Activated CD4-positive, alpha-beta T cell treated with anti-CD3 and anti-CD28 coated beads, Interleukin-2, amount 10 ng/mL, durations not matched to agents 24 days and 14 days (primary cell): ENCODE measurements at places on chromosomes 6 and 20.

DNA sequence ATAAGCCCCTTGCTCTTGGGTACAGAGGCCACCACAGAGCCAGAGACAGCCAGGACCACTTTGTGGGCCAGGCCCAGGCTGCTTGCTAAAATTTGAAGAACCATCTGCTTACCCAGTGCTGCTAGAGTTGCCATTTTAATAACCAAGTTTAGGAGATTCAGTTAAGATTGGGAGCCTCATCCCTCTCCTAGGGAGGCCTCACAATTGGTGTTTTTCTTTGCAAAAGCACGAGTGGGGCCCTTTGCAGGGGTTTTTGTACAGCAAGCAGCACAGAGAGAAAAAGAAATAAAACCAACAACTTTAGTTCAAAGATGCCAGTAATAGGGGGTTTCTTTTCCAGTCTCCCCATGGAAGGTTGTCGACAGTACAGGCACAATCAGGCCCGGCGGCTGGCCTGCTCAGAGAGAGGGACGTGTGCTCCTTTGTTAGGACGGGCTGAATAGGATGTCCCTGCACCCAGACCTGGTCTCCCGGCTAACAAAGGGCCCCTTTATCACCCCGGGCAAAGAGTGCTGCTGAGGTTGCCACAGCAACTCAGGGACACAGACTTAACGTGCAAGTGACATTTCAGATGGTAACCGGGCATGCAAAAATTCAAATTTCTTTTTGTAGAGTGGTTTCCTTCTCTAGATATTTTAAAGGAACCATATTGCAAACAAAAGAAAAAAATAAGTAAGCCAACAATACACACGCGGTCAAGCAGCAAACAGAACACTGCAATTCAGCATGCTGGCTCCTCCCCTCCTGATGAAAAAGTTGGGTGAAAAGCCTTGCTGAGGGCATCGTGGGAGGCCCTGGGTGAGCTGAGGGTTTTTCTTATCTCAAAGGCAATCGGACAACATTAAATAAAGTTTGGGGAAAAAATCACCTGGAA lies 10.5 kb upstream of the TOX2 start:
- no peak for DNase-seq

DNA sequence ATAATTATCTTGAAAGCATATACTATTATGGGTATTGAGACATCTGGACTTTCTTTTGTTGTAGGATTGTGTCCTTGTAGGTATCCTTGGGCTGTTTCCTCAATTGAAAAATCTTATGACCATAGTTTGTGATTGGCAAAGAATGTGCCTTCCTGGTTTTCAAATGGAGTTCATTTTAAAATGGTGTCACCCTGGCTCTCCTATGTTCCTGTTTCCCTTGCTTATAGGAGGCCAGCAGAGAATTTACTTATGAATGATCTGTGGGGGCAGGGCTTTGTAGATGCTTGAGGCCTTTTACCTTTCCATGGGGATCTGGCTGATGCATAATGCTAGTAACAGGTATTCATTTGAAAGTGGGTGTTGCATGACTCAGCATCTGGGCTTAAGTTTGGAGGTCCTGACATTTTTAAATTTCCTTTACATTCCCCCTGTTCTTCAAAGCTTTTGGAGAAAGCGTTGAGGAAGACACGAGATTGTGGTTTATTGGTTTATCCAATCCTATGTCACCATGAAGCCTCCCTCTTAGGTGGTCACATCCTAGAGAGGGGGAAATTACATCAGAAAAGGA lies 135.0 kb upstream of the PROKR2 start:
- no peak for DNase-seq

DNA sequence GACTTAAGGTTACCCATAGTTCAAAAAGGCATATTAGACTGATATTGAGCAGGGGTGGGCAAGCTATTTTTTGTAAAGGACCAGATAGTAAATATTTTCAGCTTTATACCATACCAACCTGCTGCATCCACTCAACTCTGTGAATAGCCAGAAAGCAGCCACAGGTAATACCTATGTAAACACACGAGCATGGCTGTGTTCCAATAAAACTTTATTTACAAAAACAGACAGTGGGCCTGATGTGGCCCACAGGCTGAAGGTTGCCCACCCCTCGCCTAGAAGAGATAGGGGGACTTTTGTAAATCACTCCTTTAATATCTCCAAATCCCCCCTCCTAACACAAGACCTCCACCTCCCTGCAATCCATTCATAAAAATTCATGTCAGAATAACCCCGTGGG lies 64.4 kb downstream of the PSMG4 start:
- DNase-seq: no peak

DNA sequence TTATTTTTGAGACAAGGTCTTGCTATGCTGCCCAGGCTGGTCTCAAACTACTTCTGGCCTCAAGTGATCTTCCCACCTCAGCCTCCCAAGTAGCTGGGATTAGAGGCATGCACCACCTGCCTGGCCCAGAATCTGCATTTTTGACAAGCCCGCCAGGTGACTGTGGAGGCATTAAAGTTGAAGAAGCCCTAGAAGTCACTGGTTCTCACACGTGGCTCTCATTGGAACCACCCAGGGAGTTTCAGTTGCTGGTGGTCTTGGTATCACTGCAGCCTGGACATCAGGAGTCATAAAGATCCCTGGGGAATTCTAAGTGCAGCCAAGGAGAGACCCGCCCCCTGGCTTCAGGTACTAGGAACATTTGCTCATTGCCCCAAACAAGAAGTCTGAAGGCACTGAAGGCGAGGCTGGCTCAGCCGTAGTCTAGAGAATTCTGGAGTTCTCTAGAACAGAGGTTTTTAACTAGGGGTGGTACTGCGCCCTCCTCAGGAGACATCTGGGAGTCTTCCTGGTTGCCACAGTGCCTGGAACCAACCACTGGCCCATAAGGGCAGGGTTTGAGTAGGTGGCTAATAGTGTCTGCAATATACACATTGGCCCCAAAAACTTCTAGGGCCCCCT lies 182.8 kb downstream of the ZMYND8 start:
- no peak for DNase-seq

DNA sequence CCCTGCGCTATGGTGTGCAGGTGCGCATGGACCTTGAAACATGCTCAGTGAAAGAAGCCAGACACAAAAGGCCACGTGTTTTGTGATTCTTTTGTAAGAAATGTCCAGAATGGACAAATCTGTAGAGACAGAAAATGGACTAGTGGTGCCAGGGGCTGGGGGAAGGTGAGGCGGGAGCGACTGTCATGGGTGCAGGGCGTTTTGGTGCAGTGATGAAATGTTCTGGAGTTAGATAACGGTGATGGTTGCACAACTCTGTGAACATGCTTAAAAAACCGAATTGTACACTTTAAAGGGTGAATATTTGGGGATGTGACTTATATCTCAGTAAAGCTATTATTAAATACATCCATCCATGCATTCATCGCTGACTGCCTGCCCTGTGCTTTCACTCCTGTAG lies 31.7 kb upstream of the NTSR1 start:
- DNase-seq: no peak

DNA sequence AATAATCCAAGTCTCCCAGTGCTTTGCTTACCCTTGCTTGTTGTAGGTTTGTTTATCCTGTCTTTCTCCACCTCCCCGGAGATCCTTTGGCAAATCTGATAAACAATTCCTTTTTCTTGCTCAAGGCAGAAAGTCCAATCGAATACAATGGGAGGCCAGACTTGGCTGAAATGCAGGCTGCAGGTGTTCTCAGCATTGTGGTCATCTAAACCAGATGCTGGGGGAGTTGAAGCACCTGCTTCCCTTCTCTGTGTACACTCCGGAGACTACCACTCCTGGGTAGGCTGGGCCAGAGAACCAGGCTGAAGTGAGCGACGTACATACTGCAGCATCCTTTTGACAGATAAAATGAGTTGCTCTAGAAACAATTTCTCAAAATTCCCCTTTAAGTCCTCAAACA lies 82.6 kb upstream of the PREP start:
- no peak for DNase-seq

DNA sequence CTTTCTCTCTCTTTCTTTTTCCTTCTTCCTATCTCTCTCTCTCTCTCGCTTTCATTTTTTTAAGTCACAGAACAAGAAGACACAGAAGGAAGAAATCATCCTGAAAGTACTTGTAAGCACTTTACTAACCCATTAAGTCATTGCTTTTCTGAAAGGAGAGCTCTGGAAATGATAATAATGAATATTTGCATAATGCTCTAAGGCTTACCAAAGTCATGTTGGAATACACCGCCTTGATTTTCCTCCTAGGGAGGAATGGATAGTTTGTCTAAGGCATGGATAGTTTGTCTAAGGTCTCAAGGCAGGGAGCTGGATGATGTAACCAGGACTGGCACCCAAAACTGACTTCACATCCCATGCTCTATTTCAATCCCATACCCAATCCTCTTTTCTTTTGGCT lies 12.9 kb upstream of the CTCFL start:
- no peak for DNase-seq

GRCh38 chr20:8527998-8528723 lies 396.1 kb downstream of the PLCB1 start:
- no peak for DNase-seq

GRCh38 chr6:41079080-41079479 lies 6.3 kb downstream of the NFYA start:
- no peak for DNase-seq

- no peak for DNase-seq
Measured at GRCh38 chr6:11412616-11413015, 124.9 kb upstream of the TMEM170B start.

DNA sequence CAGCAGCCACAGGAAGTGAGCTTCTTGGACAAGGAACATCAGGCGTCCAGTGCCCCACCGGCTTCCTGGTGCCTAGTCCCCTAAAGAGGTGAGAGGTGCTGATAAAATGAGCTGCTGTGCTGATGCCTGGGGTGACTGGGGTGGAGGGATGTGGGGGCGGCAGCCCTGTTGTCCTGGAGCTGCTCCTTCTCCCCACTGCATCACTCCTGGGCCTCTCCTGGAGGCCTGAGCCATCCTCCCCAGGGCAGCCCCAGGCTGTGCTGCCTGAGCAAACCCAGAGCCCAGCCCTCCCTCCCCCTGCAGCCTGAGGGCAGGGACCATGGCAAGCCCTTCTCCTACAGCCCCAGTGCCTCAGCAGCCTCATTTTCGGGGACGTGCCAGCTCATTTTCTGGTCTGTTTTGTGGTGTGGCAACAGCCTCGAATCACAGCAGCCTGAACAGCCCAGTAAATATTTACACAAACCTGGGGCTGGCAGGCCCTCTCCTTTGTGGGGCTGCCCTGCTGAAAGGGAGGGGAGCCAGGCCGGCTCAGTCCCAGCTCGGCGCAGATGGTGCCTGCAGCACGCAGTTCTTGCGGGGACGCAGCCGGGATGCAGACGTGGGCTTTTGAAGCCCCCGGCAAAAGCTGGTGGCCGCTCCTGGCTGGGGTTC lies 259.9 kb downstream of the DLL1 start:
- no peak for DNase-seq

GRCh38 chr6:3581469-3581868 lies 124.6 kb upstream of the SLC22A23 start:
- peak; percentile 20 for DNase-seq

DNA sequence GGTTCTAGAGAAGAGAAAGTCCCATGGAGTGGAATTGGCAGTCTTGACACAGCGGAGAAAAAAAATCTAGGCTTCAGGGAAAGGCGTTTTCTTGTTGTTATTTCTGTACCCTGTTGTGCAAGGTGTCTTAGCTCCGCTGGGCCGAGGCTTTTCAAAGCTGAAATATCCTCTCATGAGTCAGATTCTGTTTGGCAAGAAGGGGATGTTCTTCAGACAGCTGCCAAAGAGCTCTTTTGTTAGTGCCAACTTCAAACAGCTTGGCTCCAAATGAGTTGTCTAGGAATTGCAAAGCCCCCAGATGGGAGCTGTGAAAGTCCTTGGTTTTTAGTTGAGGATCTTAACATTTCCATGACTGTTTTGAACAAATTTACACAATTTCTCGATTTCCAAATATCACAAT lies 45.6 kb downstream of the LRRN4 start:
- no peak for DNase-seq

GRCh38 chr20:11372876-11373790 lies 544.6 kb upstream of the BTBD3 start:
- DNase-seq: no peak

DNA sequence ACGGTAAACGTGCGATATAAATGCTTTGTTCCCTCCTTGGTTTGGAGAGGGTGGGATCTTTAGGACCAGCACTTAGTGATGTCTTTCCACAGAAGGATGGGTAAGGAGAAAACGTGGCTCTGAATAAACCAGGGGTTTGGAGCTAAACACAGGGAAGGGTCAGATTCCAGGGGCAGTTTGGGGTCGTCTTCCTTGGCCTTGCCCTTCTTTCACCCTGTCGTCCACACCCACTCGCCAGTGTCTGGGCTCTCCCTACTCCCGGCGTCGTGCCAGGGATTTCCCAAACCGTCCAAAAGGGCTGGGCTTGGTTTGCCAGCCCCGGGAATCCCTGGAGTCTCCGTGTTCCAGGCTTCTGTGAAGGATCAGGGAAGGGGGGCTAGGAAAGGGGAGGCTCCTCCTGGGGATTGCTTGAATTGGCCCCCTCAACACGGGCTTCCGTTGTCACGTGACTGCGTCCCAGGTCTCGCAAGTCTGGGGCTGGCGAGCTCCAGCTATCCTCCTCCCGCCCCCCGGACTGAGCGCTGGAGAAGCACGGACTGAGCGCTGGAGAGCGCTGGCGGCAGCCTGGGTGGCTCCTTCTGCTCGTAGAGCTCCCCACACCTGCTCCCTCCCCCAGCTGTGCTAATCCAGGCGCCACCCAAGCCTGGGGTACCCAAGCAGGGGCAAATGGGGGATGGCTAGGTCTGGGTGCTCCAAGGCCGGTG lies 9.4 kb upstream of the ARMC12 start:
- no peak for DNase-seq

DNA sequence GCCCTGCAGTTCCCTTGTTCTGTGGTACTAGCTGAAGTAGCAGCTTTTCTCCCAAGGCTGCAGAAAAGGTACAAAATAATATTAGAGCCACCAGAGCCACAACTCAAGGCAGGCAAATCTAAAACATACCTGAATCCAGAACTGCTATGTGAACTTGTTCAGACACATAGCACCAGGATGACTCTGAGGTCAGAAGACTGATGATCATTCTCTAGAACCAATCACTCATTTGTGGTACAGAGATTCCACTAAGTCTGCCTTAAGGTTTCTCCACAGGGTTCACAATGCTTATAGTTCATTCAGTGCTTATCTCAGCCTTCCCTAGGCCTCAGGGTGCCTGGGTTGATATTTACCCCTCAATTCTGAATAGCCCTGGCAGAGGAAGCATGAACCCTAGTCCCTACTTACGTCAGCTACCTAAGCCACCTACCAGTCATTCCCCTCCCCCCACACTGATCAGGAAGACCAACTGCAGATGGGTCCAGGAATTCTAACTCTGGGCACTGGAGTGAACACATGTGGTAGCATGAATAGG lies 140.9 kb upstream of the MOCS1 start:
- no peak for DNase-seq

GRCh38 chr6:155434829-155435423 lies 20.7 kb downstream of the NOX3 start:
- DNase-seq: no peak

DNA sequence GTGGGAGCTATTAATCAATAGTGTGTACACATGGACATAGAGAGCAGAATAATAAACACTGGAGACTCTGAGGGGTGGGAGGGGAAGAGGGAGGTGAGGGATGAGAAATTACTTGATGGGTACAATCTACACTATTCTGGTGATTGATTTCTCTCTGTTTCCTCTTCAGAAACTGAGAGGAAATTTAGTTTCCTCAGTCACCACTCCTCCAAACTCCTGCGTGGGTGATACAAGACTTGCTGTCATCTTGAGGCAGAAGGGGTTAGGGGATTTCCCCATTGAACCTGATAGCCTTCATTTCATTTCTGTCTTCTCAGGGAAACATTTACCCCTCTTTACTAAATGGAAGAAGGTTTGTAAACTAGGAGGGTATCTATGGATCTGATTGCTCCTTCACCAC lies 84.3 kb upstream of the ESR1 start:
- peak; percentile 79 for DNase-seq
